NCI-H460 (cell line): ENCODE measurements at places on chromosomes 11 and 22.

- DNase-seq = no peak
These were observed 25.8 kb downstream of the LAYN start for GRCh38 chr11:111566324-111566723.

DNA sequence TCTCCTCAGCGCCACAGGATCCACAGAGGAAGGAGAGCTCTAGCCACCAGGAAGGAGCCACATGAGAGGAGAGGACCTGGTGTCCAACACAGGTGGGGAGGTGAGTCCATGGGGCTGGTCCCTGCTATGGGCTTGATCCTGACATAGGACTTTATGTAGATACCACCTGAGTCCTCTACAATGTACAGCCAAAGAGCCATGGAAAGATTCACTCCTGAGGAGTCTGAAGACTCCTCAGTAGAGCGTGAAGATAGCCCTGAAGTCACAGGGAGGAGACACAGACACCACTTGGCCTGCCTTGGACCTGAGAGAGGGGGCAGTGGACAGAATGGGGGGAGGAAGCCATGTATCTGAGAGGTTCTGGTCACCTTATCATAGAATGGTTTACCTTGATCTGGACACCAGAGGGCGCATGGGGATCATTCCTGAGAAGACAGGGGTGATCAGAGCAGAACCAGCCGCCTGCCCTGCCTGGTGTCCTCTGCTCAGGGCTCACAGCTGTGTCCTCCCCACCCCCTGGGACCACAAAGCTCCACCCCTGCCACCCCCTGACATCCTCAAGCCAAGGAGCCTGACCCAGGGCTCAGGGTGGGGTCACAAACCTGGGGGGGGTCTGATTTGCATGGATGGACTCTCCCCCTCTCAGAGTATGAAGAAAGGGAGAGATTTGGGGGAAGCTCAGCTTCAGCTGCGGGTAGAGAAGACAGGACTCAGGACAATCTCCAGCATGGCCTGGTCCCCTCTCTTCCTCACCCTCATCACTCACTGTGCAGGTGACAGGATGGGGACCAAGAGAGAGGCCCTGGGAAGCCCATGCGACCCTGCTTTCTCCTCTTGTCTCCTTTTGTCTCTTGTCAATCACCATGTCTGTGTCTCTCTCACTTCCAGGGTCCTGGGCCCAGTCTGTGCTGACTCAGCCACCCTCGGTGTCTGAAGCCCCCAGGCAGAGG is 77.0 kb downstream of the ZNF280B start:
- DNase-seq = peak; percentile 44

DNA sequence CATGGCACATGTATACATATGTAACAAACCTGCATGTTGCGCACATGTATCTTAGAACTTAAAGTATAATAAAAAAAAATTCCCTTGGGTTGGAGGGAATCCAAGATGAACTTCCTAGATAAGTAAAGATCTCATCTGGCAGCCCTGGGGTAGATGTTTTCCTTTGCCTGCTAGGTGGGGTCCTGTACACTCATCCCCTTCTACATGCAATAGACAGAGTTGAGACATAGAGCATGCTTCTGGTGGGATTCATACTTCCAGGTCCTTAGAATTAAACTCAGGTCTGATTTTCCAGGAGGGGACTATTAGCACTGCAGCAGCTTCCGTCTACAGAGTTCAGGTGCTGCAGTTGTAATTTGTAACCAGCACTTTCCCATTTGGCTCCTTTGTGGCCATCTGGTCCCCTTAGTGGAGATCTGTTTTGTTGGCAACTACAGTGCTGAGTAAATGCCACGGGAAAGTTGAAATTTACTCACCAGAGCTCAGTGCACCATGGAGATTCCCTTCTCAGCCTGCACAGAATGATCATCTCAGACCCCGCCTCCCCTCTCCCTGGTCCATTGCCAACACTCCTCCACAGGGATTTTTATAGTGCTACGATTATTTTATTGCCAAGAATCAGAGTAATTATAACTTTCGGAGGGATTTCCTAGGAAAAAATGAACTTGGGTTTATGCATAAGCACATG is 220.1 kb upstream of the E2F8 start:
- no peak for DNase-seq

DNA sequence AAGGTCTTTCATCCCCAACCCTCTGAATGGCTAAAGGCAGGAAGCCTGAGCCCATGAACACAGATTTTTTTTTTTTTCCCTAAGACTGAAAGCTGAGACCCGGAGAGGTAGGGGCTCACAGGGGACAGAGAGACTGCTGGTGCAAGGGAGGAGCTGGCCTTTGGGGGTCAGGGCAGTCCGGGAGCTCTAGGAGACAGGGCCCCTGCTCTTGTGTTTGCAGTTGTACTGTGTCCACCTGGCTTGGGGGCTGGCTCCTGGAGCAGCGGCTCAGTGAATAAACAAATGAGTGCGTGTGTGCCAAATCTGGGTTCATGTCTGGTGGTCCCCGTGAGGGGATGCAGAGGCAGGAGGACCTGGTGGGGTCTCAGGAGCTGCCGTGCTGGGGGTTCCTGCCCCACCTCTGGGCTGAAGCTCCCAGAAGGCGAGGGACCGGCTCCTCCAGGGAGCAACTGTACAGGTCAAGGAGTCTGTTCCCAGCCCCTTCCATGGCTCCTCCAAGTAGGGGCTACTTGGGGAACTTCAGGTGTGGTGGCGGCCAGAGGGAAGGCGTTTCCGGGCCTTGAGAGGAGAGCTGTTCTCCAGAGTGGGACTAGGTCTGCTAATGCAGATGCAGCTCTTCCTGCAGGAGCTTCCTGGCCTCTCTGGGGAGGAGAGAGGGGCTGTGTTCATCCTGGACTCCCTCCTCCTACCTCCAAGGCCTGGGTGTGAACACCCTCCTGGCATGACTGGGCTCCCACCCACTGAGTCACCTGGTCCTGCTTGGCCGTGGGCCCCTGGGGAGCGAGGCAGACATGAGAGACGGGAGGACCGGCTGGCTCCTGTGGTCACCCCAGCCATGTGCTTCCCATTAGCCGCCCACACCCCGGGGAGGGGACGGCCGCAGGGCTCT is 57.6 kb downstream of the FBXO7 start:
- DNase-seq = no peak

GRCh38 chr11:11211186-11211585 is 141.9 kb downstream of the CSNK2A3 start:
- DNase-seq = peak; percentile 24

GRCh38 chr11:1651411-1651980 is 21.9 kb downstream of the KRTAP5-5 start:
- no peak for DNase-seq
